ENCODE measurements at places on chromosomes 5 and 9.
A peak's percentile ranks its signal among the peaks of the same experiment; 100 is the strongest.

DNA sequence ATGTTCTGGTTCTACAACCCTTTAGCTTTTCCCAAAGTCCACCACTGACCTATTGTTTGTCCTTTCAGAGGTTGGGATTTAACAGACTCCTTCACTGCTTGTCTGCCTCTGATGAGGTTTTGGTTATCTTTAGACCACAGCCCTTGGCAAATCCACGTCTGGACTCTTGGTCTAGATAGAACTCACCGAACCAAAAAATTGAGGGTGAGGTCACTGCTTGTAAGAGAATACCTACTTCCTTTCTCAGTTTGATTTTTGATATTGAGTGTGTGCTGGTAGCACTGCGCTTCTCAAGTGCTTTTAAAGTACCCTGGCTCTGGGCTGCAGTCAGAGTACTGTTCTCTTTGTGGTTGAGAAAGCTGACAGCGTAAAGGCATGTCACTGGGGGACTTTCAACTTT lies 61.7 kb downstream of the JMY start:
- DNase-seq: no peak

GRCh38 chr5:67996596-67996995 lies 219.0 kb upstream of the PIK3R1 start:
- DNase-seq: no peak

DNA sequence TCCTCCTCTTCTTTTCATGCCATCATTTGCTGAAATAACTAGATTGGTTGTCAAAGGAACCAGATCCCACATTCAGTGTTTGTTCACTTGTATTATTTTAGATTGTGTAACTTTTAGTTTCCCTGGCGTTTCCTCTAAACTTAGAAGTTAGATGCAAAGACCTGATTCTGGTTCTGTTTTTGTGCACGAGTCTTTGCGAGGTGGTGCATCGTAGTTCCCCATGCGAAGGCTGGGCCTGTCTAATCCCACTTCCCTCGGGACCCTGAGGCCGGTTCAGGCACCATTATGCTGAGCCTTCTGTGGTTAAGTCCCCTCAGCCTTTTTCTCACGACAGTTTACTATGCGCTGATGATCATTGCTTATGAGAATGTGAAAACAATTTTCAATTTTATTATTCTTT lies 219.1 kb upstream of the OTULINL start:
- no peak for DNase-seq

DNA sequence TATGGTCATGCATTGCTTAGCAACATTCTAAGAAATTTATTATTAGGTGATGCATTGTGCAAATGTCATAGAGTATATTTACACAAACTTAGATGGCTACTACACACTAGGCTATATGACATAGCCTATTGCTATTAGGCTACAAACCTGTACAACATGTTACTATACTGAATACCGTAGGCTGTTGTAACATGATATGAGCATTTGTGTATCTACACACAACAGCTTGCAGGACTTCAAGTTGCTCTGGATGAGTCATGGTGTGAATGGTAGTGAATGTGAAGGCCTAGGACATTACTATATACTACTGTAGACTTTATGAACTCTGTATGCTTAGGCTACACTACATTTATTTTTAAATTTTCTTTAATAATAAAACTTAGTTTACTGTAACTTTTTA lies 107.2 kb upstream of the MAMDC2 start:
- no peak for DNase-seq

DNA sequence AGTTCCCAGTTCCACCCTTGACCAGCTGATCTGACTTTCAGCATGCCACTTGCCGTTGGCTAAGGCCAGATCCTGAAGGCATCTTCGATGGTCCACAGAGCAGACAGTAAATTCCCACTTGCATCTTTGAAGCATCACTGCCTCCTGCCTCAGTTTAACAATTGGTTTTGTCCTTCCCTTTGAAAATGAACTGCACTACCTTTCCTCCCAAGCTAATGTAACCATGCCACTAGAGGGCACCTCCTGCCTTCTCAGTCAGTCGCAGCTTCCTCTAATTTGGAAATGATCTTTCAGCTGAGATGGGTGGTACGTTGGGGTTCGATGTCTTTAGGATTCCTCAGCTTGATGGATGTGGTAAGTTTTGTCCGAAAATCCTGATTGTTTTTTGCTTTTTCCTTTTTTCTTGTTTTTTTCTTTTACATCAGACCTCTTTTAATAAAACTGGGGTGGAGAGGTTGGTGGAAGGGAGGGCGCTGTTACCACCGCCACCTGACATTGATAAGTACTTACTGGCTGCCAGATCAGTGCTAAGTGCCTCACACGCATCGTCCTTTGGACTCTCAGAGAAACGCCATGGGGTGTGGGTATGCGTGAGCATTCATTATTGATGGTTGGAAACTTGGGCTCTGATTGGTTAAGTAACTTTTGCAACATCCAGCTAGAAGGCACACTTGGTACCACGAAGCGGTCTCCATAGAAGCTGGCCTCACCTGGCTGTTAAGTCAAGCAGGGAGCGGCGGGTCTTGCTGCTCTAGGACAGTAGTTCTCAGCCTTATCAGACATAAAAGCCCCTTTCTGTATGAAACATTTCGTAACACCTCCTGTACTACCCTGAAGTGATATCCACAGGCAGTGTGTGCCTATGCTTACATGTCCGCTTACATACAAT lies 16.9 kb downstream of the PTTG1 start:
- peak; percentile 47 for DNase-seq

GRCh38 chr5:14321936-14322335 lies 178.8 kb downstream of the TRIO start:
- DNase-seq: no peak

- no peak for DNase-seq
These were observed 1710.1 kb upstream of the CDH9 start for GRCh38 chr5:28748446-28748845.

DNA sequence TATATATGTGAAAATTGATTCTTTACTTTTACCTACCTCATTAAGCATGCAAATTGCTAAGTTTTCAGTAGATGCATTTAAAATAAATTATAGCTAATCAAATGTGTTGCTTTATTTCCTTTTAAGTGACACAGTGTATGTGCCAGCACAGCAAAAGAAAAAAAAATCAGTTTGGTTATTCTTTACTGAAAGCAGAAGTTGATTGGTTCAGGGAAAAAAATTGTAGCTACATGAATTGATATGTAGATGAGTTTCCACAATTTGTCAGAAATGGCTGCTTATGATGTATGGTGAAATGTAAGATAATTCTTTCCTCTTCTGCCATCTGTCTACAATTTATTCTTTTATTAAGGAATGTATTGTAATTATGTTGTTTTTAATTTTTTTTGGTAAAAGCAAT lies 57.8 kb downstream of the PARP8 start:
- no peak for DNase-seq

DNA sequence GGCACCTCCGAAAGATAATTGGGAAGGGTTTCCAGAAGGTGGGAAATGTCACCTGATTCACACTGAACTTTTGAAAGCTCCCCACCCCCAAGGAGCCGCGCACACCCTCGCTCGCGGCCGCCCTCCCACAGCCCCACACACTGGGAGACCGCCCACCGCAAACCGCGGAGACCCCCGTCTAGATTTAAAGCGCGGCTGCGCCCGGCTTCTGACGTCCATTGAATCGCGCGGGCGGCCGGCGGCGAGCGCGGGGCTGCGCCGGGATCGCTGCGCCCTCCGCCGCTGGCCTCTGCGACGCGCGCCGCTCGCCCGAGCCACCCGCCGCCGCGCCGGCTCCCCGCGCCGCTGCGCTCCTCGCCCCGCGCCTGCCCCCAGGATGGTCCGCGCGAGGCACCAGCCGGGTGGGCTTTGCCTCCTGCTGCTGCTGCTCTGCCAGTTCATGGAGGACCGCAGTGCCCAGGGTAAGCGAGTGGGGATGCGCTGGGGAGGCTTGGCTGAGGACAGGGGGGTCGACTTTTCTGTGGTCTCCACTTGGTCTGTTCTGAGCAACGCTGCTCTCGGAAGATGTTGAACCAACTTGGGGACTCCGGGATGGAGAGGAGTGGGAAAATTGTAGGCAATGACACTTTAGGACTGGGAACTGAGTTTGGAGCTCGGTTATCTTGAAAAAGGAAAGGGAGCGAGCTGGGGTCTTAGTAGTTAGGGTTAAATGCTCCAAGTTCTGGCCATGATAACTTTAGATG lies at the start of gene FST:
FST (plus strand) TSS at position 214 of the 743 bp plus-strand sequence; CDS start at position 377, 163 bp downstream.
- peak; percentile 53 for DNase-seq

DNA sequence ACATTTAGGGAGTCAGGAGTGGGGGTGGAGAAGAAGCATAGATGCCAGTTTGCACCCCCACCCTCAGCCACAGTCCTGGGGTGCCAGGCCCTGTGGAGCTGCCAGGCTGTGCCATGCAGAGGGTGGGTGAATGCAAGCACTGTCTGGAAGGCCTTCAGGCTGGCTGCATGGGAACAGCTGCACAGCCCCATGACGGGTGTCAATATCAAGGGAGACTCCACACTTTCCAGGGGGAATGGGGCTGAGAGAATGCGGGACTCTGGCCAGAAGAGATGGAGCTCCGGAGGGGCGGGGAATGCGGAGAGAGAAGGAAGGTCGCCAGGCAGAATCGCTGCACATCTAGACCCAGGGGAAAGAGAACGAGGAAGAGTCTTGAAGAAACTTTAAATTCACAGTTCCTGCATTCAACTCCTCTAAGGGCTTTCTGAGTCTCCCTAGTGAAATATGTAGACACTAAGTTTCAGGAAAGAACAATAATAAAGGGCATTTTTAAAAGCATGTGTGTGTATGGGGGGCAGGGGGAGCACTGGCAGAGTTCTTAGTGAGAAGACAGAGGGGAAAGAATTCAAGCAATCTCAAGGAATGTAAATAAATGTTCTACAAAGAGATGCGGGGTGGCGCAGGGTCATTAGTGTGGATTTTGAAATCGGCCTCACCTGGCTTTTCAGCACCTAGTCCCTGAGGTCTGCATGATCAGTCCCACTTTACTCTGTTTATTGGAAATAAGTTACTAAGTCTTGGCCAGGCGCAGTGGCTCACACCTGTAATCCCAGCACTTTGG lies 59.1 kb downstream of the BOD1 start:
- DNase-seq: no peak

- no peak for DNase-seq
These were observed 143.9 kb upstream of the FBN2 start for GRCh38 chr5:128681764-128682592.

DNA sequence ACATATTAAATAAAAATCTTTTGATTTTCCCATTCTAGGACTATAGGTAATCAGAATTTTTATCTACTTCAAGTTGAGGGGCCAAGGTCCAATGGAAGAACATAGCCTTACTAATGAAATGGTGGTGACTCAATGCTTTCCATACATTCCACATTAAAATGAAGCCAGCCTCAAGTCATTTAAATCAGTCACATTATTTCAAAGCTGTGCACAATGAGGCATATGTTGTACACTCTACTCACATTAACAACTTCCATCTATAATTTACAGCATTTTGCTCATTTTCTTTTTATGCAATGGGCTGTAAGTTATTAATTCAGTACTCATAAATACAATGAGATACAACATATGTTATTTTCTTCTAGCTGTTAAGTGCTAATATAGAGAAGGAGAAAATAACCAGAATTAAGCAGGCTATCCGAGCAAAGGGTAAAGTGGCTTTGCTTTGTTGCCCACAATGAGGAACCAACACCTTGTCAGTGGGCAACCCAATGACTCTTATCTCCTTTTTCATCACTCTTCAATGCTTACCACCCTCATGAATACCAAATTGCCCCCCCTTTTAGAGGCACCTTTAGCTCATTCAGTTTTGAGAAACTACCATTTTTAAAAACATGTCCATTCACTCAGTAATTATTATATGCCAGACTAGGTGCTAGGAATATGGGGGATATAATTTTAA lies 52.4 kb downstream of the TTLL11 start:
- no peak for DNase-seq

DNA sequence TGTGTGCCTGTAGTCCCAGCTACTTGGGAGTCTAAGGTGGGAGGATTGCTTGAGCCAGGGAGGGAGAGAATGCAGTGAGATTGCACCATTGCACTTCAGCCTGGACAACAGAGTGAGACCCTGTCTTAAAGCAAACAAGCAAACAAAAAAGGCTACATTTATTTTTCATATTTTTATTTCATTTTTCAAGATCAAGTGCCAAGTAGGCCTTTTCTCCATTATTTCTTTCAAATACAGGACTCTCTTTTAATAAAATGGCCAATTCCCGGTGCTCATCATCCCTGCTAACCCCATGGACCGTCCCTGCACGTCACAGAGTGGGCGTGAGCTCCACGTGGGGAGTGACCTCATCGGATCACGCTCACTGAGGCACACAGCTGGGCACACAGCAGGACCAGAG lies 9.3 kb upstream of the GBGT1 start:
- DNase-seq: no peak

- DNase-seq: no peak
These were observed 117.1 kb upstream of the RASA1 start for GRCh38 chr5:87150630-87151029.

- no peak for DNase-seq
These were observed 4.1 kb upstream of the CCNG1 start for GRCh38 chr5:163433271-163433670.

DNA sequence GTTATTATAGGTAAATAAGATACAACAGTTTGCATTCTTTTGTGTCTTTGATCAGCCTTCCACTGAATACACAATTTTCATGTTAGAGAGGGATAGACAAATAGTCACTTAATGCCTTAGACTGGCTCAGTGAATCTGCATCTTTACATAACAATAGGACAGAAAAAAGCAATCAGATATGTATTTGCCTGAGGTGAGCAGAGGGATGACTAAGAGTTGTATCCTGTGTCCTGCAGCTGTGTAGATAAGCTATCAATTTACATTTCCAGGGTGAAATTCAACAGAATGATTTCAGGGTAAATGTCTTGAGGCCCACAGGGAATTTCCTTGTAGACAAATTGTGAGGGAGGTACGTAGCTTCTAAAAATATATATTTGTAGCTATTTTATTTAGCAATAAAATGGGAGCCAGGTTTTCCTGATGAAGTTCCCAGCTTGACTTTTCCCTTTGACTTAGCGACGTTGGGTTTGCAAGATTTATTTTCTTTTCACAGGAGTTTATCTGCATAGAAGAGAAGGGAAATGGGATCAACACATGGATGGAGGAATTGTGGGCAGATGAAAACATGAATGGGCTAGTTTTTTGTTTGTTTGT lies 586.1 kb upstream of the CDH6 start:
- DNase-seq: no peak

GRCh38 chr5:172149073-172149472 lies 39.0 kb downstream of the STK10 start:
- DNase-seq: peak; percentile 88

- no peak for DNase-seq
These were observed 199.6 kb downstream of the ERCC6L2 start for GRCh38 chr9:96075111-96075510.

- peak; percentile 83 for DNase-seq
These were observed 90.3 kb downstream of the MACROH2A1 start for GRCh38 chr5:135308752-135309151.

- DNase-seq: no peak
These were observed 34.6 kb upstream of the PHF2 start for GRCh38 chr9:93541581-93542349.

Measured in hepatic stellate cell (primary cell).